ENCODE measurements at places on chromosomes 2 and 18.
A peak's percentile ranks its signal among the peaks of the same experiment; 100 is the strongest.

GRCh38 chr18:24773101-24773500 lies 312.7 kb downstream of the HRH4 start:
- DNase-seq, result no peak

GRCh38 chr2:11710632-11711353 lies 35.6 kb upstream of the LPIN1 start:
- DNase-seq, result no peak

- DNase-seq, result peak; percentile 74
Measured at GRCh38 chr2:71742953-71743601, 289.7 kb downstream of the DYSF start.

- no peak for DNase-seq
Measured at GRCh38 chr2:201072201-201072530, 365 bp downstream of the NDUFB3 start.

- no peak for DNase-seq
Measured at GRCh38 chr2:191001032-191001431, 12.9 kb downstream of the STAT1 start.
